Activated CD4-positive, alpha-beta T cell treated with anti-CD3 and anti-CD28 coated beads, Interleukin-2, amount 10 ng/mL, durations not matched to agents 7 days and 5 days (primary cell): ENCODE measurements at places on chromosomes 2 and 18.

GRCh38 chr2:167293943-167294775, 405.9 kb downstream of the XIRP2 start:
- DNase-seq: no peak
- peaks cover 54% of the 10 kb centered on the region for H3K27me3 ChIP-seq
- H3K4me3 ChIP-seq: peak overlapping the region; percentile 70
- no peak overlapping the region for H3K27ac ChIP-seq

DNA sequence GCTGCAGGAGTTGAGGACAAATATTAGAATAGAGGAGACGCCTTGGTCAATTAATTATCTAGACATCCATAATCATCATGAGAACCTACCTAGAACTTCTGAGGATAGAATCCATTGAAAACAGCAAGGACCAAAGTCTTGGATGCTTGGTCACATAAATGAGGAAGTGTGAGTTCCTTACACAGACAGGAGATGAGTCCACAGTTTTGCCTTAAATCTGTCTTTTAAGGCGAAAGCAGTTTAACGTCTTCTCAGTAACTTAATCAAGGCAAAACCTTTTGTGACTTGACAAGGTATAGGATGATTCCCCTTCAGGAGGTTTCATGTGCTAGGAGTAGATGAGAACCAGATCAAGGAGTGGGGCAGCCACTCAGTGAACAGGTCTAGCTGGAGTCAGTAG, 1783.2 kb upstream of the CELF4 start:
- DNase-seq: no peak
- H3K4me1 ChIP-seq: no peaks in the 10 kb centered on the region
- no peak overlapping the region for H3K4me3 ChIP-seq
- no peaks in the 10 kb centered on the region for H3K36me3 ChIP-seq

DNA sequence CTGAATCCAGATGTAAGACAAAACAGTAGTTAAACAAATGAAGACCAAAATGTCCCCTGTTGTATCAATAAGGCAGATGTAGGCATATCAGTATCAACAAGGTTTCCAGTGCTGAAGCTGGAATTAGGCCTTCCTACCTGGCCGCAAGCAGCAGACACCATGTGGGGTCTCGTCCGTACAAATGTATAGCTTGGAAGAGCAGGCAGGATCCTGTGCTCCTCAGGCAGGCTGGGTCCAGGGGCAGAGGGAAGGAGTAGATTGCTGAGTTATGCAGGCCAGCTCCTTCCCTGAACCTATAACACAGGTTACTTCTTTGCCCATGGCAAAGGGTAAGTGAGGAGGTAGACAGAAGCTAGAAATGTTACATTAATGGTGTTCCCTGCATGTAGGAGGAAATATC, 23.5 kb downstream of the NTSR2 start:
- no peak overlapping the region for H3K27ac ChIP-seq
- H3K36me3 ChIP-seq: no peaks in the 10 kb centered on the region
- H3K4me3 ChIP-seq: no peak overlapping the region
- no peaks in the 10 kb centered on the region for H3K4me1 ChIP-seq

DNA sequence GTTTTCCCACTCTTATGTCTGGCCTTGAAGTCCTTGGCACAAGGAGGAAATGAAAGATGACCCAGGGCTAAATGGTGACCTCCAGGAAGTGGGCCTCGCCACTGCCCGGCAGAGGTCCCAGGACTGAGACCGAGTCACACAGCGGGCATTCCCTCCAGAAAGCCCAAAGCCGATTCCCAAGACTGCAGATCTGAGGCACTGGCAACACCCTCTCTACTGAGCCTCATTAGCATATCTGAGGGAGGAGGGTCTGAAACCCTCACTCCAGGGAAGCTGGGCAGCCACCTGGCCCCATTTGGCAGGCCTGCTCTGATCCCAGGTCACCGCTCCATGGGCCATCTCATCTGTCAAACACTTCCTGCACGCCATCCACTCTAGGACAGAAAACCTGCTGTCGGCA, 29.1 kb downstream of the FAM178B start:
- H3K27ac ChIP-seq: peak overlapping the region; percentile 23
- no peak overlapping the region for H3K4me3 ChIP-seq
- no peaks in the 10 kb centered on the region for H3K27me3 ChIP-seq
- DNase-seq: no peak
- no peaks in the 10 kb centered on the region for H3K36me3 ChIP-seq
- H3K4me1 ChIP-seq: peaks cover 60% of the 10 kb centered on the region

DNA sequence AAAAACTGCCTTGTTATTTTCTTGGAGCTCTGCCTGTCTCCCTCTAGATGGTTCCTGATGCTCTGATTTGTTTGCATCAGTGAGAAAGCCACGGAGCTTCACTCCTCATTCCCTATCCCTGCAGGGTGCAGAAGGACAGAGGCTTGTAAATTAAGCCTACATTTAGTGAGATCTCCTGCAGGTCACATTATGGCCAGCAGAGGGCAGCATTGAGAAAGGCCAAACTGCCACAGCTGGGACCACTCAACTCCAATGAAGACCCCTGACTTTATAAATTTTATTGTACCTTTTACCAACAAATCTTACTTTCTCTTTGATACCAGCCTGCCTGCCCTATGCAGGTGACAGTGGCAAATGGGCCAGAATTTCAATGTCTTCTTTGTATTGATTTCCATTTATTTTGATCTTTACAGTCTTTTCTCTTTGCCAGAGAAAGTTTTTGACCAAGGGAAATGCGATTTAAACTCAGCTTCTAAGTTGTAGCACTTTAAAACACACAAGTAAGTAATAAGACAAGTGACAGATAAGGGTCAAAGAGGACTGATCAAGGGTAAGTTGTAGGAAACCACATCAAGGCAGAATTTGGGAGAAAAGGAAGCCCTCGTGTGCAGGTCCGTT, 1029.1 kb upstream of the KLHL29 start:
- no peaks in the 10 kb centered on the region for H3K4me1 ChIP-seq
- DNase-seq: peak; percentile 53
- no peaks in the 10 kb centered on the region for H3K27me3 ChIP-seq
- H3K27ac ChIP-seq: no peak overlapping the region
- no peaks in the 10 kb centered on the region for H3K36me3 ChIP-seq

GRCh38 chr2:188305271-188305670, 13.6 kb downstream of the GULP1 start:
- DNase-seq: no peak
- peaks cover 2% of the 10 kb centered on the region for H3K27me3 ChIP-seq
- H3K4me3 ChIP-seq: no peak overlapping the region
- no peak overlapping the region for H3K27ac ChIP-seq
- no peaks in the 10 kb centered on the region for H3K4me1 ChIP-seq

DNA sequence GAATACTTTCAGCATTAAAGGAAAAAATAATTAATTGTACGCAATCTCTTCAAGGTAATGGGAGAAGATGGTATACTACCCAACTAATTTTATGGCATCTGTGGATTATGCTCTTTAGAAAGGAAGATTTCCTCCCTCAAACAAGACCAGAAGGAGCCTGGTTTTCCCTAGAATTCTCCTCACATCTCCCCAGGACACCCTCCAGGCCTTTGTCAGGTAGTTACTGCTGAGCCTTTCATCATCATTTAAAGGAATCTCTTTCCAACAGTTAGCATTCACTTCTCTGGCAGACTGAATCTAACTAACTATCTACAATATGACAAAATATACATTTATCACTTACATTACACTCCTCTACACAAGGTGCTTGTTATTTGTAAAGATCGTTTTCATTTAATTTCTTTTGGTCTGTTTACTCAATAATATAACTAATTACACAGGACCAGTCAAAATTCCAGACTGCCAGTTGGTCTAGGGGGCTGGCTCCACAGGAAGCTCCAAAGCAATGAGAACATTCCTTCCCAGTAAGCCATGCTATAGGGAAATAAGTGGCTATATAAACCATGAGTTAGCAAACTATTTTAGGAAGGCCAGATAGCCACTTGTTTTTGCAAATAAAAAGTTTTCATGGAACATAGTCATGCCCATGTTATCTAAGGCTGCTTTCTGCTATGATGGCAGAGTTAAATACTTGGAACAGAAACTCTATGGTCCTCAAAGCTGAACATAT, 19.1 kb downstream of the ZNF24 start:
- no peak for DNase-seq
- H3K4me3 ChIP-seq: no peak overlapping the region
- no peaks in the 10 kb centered on the region for H3K4me1 ChIP-seq
- no peak overlapping the region for H3K27ac ChIP-seq

- no peaks in the 10 kb centered on the region for H3K36me3 ChIP-seq
- no peak for DNase-seq
- H3K27me3 ChIP-seq: peaks cover 2% of the 10 kb centered on the region
- H3K4me1 ChIP-seq: peaks cover 30% of the 10 kb centered on the region
- no peak overlapping the region for H3K27ac ChIP-seq
Observed at GRCh38 chr2:112883669-112884068, 27.3 kb upstream of the IL37 start.

DNA sequence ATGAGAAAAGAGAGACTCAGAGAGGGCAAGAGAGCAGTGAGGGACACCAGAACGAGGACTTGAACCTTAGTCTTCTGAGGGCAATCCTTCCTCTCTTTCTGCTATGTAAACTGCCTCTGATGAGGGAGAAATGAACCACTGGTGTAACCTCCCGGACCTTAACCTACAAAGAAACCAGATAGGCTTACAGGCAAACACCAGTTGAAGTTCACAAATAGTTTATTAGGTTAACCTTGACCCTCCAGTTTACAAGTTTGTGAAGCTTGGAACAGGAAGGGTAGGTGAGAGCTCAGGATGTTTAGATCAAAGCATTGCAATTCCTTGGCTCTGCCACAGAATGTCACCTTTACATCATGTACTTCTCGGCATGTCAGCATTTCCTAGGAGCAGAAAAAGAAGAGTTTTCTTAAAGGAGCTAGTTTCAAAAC, 486.4 kb upstream of the SPRED2 start:
- H3K4me1 ChIP-seq: no peaks in the 10 kb centered on the region
- no peaks in the 10 kb centered on the region for H3K36me3 ChIP-seq
- DNase-seq: no peak
- H3K27ac ChIP-seq: no peak overlapping the region
- no peak overlapping the region for H3K4me3 ChIP-seq

GRCh38 chr2:196729418-196729817, 70.1 kb downstream of the GTF3C3 start:
- no peaks in the 10 kb centered on the region for H3K27me3 ChIP-seq
- no peak overlapping the region for H3K4me3 ChIP-seq
- H3K4me1 ChIP-seq: peaks cover 13% of the 10 kb centered on the region
- no peak for DNase-seq

- no peak overlapping the region for H3K4me3 ChIP-seq
- H3K27me3 ChIP-seq: no peaks in the 10 kb centered on the region
- H3K4me1 ChIP-seq: peaks cover 19% of the 10 kb centered on the region
- no peak for DNase-seq
- H3K36me3 ChIP-seq: peaks cover 9% of the 10 kb centered on the region
- H3K27ac ChIP-seq: no peak overlapping the region
Observed at GRCh38 chr2:99431587-99432275, 58.1 kb downstream of the REV1 start.

DNA sequence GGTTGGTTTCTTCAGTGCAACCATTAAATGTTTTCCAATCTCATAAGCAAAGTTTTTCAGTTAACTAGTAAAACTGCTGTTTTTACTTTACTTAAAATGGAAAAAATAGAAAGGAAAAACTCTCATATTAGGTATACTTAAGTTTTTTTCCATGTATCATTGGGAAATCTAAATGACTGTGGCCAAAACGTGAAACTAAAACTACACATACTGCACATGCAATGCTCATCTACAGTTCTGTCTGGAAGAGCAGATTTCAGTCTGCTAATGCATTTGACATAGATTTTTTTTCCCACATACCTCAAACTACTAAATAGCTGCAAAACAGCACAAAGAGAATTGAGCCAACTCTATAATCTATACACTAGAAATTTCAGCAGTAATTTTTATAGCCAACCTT, 62.6 kb downstream of the COL5A2 start:
- H3K27me3 ChIP-seq: peaks cover 4% of the 10 kb centered on the region
- no peaks in the 10 kb centered on the region for H3K36me3 ChIP-seq
- no peak overlapping the region for H3K4me3 ChIP-seq
- no peak for DNase-seq
- no peak overlapping the region for H3K27ac ChIP-seq

DNA sequence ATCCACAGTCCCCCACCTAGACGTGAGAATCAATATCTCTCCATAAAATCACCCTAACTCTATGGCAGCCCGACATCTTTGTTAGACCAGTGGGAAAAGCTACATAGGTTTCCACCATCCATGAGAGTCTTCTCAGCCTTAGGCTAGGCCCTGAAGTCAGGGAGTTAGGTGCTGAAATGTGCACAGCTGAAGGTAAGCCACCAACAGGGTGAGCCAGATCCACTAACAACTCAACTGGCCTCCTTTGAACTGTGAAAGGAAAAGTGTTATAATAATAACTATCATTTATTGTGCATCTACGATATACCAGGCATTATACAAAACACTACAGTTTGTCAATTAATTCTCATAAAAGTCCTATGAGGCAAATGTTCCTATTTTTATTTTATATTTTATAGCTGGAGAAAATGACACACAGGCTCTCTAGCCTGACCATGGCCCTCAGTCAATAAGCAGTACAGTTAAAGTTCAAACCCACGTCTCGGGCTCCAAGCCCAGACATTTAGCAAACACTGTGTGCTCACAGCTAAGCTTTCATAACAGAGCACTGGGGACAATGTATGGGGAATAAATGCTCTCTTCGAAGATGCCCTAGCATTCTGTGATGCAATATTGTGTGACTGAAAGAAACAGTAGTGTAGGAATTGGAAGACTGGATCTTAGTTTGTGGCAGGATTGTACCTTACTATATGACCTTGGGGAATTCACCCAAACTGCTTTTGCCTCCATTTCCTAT, 11.2 kb upstream of the CYP27C1 start:
- peaks cover 7% of the 10 kb centered on the region for H3K27me3 ChIP-seq
- DNase-seq: no peak
- H3K36me3 ChIP-seq: no peaks in the 10 kb centered on the region

DNA sequence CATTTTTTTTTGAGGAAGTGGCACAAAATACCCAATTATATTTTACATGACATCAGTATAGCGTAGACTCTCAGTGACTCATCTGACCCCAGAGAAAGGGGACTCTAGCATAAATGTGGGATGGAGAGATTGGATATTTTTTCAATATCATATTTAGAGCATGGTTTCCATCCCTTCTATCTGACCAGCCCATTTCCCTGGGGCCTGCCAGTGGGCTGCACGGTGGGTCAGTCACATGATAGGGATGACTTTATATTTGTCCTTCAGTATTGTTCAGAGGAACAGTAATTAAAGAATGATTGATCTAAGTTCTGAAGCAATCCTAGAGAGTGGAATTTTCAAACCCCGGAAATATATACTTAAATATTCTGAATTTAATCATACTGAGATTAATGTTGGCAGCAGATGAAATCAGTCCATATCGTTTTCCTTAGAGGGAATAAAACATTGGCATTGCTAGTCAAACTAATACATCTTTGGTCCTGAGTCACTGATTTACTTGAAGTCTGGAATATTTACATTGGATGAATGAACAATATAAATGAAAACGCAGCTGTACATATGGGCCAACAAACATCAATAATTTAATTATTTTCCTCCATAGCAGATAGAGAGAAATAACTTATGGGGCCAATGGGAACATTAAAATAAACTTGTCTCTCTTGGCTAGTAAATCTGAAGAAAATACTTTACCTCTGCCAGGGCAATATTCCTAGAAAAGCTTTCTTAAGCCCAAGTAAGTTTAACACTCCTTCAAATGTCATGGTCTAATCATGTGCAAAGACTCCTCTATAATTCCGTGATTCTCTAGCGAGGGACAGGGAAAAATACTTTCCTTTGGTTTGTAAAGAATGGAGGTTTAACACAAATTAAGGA, 563.6 kb upstream of the PKDCC start:
- no peaks in the 10 kb centered on the region for H3K27me3 ChIP-seq
- no peaks in the 10 kb centered on the region for H3K4me1 ChIP-seq
- no peak overlapping the region for H3K27ac ChIP-seq
- no peaks in the 10 kb centered on the region for H3K36me3 ChIP-seq
- H3K4me3 ChIP-seq: no peak overlapping the region

- peaks cover 45% of the 10 kb centered on the region for H3K4me1 ChIP-seq
- DNase-seq: peak; percentile 23
- H3K27ac ChIP-seq: peak overlapping the region; percentile 42
- H3K27me3 ChIP-seq: no peaks in the 10 kb centered on the region
- no peak overlapping the region for H3K4me3 ChIP-seq
Observed at GRCh38 chr18:57581301-57581934, 5.1 kb downstream of the FECH start.
